Midbrain (tissue), 1 donor: ENCODE measurements at places on chromosomes 6 and 20.
A peak's percentile ranks its signal among the peaks of the same experiment; 100 is the strongest.

- no peak for DNase-seq
Observed at GRCh38 chr6:34358389-34358905, 34.0 kb downstream of the NUDT3 start.

DNA sequence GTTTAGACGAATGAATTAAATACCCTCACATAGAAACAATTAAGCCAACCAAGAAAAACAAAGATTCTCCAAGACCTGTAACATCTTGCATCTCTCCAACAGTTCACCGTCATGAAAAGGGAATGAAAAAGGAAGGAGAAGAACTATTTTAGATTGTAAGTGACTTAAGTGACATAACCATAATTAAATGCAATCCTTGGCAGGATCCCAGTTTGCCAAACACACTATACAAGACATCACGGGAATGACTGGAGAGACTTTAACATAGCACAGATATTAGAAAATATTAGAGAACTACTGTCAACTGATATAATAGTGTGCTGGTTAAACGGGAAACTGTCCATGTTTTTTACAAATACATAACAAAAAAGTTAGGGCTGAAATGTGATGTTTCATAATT is 22.2 kb downstream of the EPB41L2 start:
- DNase-seq: no peak

GRCh38 chr6:45645302-45645701 is 267.6 kb upstream of the SUPT3H start:
- DNase-seq: no peak

DNA sequence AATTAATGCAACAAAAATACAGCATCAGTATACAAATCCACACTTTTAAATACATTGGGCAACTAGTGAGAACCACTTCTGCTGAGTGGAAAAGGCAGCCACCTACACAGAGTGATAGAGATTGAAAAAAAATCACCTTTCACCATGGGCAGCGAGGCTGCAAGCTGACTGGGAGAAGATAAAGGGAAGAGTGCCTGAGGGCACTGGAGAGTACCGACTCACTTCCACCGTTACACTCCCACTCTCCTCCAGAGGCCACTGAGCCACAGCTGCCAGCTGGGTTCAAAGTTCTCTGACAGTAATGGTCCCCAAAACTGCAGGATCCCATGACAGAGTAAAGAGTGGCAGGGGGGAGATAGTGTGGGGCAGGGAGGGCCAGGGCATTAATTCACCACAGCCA is 24.1 kb downstream of the PXT1 start:
- no peak for DNase-seq

DNA sequence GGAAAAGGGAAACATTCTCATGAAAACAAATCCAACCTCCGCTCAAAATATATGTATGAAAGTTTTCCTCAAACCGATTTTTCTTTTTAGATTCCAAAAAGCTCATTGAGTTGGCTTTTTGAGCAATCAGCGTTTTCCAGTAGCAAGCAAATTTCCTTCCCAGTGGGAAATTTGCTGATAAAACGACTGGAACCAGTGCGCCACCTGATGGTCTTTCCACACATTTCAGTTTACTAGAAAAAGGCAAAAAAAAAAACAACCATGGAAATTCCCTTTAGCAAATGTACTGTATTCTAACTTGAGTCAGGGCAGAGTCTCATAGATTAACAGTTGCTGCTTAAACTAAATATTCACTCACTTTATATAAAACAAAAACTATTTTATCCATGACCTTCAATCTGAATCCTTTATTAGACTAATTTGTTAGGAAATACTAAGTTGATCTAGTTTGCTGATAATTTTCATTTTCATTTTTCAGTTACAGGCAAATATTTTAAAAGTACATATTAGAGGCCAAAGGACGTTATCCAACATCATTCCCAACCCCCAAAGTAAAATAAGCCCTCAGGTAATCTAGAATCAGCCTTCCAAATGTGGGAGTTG is 271.5 kb downstream of the FOXA2 start:
- peak; percentile 40 for DNase-seq

DNA sequence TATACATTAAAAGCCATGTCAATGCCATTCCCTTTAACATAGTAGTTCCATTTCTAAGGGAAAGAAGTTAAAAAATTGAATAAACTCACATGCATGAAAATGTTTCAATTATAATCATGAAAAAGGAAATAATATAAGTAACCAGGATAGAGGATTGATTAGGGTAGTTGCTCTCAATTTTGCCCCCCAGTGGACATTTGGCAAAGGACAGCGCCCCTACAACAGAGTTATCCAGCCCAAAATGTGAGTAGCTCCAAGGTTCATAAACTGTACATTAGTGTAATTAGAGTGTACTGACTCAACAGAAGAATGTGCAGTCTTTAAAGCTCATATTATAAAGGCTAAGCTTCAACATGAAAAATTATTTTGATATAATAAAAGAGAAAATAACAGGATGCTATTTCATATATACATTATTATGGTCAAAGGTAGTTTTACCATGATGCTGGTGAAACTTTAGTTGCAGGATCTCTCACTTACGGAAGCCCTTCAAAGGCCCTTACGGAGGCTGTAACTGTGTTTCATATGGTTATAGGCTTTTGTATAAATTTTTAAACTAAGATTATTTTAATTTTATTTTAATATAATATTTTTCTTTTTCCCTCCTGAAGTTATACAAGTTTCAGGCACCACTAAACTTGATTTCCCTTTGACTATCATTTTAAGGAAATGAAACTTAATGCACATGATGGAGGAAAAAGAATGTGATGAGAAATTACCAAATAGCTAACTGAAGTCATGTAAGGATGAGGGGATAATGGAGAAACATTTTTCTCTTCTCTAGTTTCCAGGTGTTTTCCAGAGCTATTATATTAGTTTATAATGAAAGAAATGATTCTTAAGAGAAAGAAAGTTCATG is 403.6 kb downstream of the PLCB1 start:
- no peak for DNase-seq

DNA sequence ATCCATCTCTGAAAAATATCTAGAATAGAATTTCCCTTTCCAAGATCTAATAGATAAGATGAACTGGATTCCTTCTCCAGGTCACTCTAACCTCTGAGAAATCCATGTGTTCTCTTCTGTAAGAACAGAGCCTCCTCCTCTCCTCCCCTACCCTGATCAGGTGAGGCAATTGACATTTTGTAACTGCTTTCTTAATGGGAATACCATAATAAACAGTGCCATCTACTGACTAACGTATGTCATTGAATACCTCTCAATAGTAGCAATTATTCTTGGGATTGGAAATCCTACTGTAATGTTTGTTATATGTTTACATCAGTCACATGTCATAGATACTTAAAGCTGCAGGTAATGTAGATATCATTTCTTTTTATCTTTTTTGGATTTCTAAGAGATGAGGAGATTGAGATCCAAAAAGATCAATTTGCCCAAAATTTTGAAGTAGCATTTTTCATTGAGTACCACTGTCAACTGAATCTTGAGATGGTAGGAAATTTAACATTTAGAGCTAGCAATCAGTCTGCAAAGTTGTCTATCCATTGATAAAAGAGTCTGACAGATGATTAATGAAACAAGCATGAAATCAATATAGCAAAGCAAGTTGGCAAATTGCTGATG is 365.8 kb upstream of the HSF2 start:
- DNase-seq: peak; percentile 48

DNA sequence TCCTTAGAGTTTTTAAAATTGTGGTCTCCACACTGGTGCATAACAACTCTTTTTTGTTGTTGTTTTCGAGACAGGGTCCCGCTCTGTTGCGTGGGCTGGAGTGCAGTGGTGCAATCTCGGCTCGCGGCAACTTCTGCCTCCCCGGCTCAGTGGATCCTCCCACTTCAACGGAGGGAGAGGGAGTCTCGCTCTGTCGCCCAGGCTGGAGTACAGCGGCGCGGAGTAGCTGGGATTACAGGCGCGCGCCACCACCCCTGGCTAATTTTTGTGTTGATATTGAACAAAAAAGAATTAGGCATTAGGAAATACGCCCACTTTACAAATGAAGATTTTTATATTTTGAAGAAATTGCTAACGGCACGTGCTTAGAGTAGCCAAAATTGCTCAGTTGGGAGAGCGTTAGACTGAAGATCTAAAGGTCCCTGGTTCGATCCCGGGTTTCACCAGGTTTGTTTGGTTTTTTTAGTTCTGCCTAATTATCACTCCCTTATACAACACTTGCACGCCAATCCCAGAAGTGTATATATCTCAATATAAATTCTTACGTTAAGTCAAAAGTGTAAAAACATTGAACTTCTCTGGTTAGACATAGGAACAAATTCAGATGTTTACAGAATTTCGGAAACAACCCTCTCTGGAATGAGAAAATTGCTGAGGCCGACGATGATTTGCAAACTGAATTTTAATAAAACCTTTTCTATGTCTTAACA is 159.6 kb downstream of the TRIM27 start:
- DNase-seq: no peak

DNA sequence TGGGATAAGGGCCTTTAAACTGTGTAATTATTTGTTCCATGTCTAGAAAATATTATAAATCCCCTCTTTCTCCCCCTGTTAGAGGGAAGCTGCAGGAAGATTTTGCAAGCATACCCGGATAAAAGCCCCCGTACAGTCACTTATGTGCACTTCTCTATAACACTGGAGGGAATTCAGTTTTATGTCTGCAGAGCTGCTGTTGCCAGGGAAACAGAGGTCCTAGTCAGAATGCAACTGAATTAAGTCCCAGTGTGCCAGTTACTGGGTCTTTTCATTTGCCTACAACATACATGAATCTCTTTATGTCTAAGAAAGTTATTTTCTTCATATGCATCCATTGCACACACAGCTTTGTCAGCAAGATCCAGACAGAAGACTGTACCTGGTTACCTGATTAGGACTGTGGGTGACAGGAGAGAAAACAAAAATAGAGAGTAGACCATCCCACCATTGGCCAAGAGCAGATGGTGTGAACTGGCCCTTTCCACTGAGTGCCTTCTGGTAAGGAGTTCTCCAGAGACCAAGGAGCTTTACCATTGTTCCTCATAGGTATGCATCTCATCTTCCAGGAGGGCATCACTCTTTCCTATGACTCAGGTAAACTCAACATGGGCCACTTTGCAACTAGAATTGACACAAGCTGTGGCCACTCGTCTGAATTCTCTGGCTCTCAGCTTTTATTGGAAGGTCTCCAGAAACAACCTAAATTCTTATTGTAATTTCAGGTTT is 180.8 kb upstream of the PHACTR1 start:
- DNase-seq: no peak

- DNase-seq: no peak
Observed at GRCh38 chr6:28812778-28813569, 110.8 kb downstream of the TRIM27 start.

DNA sequence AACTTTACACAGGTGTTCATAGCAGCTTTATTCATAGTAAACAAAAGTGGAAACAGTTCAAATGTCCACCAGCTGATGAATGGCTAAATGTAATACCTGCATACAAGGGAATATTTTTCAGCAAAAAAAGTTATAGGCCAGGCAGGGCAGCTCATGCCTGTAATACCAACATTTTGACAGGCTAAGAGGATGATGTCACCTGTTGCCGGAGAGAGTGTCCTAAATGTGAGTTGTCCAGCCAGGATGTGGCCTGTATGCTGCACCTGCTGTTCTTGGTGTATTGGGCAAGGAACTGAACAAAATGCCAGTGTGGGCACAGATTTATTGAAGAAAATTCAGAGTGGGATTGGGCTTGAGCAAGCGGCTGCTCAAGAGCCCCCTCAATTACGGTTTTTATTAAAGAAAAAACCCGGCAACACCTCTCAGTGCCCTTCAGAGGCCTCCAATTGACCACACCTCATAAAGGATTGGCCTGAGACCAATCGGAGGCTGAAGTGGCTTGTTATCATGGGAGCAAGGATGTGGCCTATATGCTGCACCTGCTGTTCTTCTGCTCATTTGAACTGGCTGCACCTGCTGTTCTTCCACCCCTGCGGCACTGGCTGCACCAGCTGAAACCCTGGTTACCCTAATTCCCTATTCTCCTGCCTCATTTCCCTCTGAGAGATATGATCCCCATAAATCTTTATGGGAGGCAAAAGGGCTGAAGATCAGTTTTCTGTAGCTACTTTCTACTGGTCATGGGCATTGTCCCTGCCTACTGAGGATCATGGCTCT is 164.3 kb upstream of the PROKR2 start:
- no peak for DNase-seq

DNA sequence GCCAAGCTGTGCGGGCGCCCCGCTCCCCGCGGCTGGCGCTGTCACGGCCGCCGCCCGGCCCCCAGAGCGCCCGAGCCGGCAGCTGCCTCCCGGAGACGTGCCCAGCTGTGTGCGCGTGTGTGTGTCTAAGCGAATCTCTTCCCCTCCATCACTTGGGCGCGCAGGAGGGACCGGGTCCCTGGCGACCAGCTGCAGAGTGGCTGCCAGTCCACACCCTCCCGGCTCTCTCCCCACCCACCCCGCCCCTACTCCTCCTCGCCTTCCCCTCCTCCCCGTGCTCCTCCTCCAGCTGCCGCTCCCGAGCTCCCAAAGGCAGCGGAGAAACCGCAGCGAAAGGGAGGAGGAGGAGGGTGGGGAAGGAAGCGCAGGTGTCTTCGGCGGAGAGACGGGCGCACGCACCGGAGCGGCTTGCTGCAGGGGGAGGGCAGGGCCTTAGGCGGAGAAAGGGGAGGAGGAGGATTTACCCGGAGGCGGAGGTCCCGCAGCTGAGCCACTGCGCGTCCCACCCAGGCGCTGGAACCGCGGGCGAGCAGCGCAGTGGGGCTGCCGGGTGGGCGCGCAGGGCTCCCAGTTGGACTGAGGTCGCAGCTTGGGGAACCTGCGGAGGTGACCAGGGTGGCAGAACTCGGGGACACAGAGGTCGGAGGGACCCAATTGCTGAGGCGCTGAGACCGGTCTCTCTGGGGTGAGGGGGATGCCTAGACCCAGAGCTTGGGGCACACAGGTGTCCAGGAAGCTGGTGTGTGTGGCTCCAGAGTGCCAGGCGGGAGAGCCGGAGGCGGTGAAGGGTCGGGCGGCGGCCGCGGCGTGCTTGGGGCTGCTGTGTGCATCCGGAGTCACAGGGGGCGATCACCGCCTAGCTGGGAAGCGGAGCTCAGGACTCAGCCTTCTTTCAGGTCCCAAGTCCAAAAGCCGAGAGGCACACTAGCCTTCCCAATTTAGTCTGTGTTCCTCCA is at the start of gene HS3ST5:
Gene HS3ST5, minus strand, starts transcription at position 198 of the 956 bp plus-strand sequence. CDS start 280,178 bp downstream, outside the sequence.
- peak; percentile 63 for DNase-seq

- DNase-seq: no peak
Observed at GRCh38 chr6:127630800-127631199, 53.8 kb downstream of the C6orf58 start.

GRCh38 chr20:53657279-53657678 is 63.6 kb upstream of the ZNF217 start:
- no peak for DNase-seq

DNA sequence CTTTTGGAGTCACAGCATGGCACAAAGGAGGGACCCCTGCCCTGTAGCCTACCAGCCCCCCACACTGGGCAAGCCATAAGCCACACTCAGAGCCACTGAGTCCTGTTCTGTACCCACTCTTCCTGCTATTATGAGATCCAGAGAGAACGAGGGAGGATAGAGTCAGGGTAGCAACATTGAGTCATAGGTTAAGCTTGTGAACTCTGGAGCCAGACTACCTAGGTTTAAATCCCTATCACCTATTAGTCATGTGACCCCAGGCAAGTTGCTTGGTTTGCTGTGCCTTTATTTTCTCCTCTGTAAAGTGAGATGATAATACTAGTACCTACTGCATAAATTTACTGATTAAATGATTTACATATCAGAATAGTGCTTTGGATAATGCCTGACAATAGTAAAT is 540 bp downstream of the CNBD2 start:
- no peak for DNase-seq

GRCh38 chr6:142929751-142930358 is 15.1 kb downstream of the HIVEP2 start:
- no peak for DNase-seq

GRCh38 chr6:42295677-42296076 is 78.0 kb upstream of the MRPS10 start:
- DNase-seq: no peak
